ENCODE measurements at places on chromosomes 12 and 14.

- DNase-seq = no peak
These were observed 24.2 kb upstream of the HIF1A start for GRCh38 chr14:61671082-61671481.

DNA sequence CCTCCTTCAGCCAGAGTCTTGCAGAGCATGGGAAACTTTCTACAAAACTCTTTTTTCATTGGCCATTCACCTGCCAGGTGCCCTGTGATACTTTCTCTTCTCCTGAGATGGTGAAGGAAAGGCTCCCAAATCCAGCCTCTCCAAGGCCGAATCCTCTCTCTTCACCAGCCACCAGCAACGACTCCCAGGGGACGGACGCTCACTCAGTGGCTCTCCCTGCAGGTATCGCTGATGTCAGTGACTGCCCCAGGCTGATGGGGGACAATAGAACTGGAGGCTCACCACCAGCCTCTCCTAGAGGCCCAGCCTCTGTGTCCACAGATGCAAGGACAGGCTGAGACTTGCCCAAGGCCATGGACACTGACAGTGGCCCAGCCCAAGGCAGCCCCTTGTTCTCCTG, 204.1 kb downstream of the BCL11B start:
- no peak for DNase-seq

DNA sequence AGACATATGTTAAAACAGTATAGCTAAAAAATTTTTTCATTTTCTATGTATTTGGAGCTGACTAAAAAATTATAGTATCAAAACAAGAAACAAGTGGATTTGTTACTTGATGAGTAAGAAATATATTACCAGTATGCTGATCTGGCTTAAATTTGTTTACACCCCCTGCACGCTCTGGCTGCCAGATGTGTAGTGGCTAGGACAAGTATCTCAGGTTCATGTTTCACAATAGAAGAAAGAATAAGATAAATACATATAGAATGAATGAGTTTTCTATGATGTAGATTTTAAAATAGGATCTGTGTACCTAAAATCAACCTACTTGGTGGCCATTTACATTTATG, 13.1 kb downstream of the NAA30 start:
- no peak for DNase-seq

DNA sequence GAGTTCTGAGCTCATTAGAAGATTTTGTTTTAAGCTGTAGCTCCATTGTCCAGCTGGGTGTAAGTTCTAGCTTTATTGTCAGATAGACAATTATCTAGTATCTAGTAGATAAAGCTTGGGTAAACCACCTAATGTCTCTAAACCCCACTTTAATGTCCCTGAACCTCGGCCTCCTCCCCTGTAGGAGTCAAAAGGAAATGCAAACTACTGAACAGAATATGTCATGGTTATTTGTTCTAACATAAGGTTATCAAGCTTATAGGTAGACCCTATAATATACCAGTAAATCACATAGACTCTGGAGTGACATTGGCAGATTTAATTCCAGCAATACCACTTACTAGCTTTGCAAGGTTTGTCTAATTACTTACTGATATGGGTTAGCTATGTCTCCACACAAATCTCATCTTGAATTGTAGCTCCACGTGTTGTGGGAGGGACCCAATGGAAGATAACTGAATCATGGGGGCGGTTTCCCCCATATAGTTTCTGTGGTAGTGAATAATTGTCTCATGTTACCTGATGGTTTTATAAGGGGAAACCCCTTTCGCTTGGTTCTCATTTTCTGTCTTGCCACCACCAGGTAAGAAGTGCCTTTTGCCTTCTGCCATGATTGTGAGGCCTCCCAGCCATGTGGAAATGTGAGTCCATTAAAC, 29.4 kb downstream of the BCAT1 start:
- DNase-seq = no peak

DNA sequence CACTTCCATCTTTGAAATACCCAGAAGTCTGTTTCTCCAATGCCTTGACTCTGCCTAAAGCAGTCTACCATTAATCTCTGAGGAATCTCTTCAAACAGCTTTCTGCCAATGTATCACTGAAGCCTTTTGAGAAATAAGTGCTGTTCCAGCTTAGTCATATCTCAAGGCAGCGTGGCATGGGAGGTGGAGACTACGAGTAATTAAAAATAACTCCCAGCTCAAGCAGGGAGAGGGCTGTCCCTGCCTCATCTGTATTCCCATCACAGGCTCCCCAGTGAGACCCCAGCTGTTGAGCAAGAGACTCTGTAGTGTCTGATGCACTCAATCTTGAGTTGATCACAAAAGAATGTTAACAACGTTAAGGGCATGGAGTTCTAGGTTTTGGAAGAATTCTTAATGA, 700.6 kb downstream of the DIO2 start:
- DNase-seq = no peak

DNA sequence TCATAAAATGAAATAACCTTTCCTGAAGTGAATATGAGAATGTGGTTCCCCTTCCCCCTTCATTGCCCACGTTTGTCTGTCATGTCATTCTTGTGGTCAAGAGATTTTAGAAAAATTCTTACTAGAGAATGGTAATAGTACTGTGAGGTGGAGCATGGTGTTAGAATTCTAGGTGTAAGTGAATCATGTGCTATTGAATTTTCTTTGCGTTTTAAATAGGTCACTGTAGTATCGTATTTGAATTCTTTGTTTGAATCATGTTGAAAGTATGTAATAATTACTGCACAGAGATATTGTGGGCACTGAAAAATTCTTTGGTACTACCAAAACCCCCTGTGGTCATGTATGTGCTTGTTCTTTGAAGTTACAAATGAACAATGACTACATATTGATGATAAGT, 49.9 kb downstream of the FUT8 start:
- DNase-seq = no peak

DNA sequence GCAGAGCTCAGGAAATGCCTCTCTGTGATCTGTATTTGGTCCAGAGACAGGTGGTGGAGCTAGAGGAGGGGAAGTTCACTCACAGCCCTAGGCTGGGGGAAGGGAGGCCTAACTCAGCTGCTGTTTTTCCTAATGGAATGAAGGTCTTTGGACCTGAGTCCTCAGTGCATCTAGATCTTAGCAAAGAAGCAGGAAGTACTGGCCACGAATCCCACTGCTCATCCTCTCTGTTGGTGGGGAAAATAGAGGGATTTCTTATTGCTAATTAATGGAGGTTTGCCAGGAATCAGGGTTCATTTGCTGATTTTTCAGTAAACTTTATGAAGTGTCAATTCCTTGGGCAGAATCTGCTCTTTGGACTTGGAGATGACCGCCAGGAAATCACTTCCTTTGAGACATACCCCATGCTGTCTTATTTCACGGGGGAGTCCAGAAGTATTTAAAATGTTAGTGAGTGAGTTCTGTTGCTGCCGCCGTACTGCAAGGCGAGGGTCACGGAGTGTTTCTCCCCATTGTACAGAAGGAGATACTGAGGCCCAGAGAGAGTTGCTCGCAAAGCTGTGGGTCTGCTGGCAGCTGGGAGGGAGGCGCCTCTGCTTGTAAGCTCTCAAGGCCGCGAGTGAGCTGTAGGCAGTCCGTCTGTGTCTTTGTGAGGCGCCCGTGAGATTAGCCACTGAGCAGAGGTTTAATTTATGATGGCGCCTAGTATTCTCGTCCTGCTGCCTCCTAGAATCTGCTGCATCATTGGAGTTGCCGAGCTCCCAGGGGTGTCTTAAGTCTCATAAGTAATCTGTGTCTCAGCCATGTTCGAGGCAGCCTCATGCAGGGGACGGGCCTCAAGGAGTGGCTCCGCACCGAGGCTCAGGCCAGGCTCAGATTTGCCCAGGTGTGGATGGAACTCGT, 88.2 kb downstream of the TSPAN9 start:
- DNase-seq = no peak

DNA sequence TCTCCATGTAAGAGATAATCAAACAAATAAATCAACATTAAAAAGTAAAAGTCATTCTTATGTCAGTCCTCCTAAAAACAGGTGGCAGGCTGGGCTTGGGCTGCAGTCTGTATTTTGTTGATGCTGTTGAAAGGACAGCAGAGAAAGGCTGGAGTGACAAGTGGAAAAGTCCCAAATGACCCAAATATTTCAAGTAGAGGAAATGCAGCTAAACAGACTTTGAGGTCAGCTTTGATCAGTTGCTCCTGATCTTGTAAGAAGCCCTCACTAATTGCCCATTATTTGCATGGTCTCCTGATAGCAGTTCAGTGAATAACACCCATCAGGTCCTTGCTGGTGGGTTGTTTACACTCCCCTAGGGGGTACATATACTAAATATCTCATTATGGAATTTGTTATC, 24.9 kb downstream of the TBX3 start:
- no peak for DNase-seq

- DNase-seq = no peak
These were observed 54.8 kb downstream of the SAMD4A start for GRCh38 chr14:54621686-54622085.

DNA sequence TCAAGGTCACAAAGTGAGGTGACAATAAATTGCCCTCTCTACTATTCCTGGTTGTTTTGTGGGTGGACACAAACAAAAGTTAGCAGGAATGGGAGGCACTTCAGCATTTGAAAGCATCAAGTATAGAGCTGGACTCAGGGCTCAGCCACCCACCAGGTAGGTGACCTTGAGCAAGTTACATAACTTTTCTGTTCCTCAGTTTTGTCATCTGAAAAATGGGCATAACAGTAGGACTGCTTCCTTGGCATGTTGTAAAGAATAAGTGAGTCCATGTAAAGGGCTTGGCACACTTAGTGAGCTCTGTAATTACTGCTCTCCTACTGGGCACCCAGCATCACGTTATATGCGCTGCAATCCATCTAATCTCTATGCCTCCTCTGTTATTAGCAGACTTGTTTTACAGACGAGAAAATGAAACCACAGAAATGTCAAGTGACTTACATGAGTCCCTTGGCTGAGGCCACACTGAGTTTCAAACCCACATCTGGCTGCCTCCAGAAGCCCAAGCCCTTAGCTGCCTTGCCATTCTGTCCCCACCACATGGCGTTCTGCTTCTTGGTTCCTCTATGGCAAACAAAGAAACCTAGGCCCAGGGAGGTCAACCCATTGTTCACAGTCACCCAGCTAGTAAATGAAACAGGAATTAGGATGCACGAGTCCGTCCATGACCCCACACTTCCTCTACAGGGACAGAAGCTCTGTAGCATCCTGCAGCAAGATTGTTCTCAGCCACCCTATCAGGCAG, 63.2 kb upstream of the SLC24A4 start:
- DNase-seq = no peak

DNA sequence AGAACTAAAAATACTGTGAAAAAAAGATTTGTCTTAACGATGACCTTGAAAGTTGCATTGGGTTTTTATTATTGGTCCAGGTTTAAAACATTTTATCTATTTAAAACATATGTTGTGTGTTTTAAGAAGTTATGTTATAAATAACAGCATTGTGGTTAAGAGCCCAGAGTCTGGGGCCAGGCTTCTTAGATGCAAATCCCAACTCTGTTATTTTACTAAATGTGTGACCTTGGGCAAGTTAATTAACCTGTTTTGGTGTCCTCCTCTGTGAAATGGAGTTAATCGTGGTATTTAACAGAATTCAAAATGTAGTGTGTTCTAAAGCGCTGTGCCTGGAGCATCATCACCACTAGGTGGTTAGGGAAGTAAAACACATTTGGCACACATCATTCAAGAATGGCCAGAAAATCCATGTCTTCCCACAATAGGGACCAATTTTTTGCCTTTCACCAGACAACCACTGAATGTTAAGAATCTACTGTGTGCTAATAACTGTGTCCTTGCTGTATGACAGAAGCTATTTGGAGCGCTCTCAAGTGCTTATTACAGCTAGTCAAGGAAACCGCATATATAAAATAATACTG, 133.3 kb downstream of the MON2 start:
- DNase-seq = no peak

- DNase-seq = no peak
These were observed 47.2 kb downstream of the DRAM1 start for GRCh38 chr12:101924618-101925017.

GRCh38 chr12:39935275-39935674, 170.6 kb downstream of the SLC2A13 start:
- no peak for DNase-seq

DNA sequence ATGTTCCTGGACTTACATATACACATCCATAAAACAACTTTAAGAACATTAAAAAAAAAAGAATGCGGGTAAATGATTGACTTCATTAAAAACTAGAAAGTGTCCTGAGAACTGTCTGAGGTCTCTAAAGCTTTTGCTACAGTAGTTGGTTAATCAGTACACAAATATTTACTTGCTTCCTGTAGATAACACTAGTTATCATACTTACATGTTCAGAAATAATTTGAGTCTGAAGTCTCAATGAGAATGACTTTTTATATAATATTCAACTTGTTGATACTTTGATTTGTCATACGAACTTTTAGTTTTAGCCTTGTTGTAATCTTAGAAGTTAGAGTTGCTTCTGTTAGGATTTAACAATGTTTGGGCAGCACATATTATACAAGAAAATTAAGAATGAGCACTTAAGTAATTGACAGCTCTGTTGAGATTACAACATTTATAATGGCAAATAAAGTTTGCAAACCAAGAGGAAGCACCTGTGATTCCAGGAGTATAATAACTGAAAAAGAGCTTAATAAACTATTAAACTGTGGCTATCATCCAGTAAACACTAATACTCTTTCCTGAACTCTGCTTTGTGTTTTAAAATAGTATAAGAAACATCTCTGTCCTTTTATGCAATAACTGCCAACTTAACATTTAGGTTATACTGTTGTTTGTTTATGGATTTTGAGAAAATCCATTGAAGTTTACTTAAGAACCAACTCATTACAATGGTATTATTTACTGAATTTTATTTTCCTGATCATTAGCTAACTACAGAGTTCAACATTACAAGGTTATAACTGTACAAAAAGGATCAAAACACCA, 131.7 kb downstream of the MIPOL1 start:
- no peak for DNase-seq

GRCh38 chr12:84718906-84719305, 193.7 kb downstream of the SLC6A15 start:
- no peak for DNase-seq

DNA sequence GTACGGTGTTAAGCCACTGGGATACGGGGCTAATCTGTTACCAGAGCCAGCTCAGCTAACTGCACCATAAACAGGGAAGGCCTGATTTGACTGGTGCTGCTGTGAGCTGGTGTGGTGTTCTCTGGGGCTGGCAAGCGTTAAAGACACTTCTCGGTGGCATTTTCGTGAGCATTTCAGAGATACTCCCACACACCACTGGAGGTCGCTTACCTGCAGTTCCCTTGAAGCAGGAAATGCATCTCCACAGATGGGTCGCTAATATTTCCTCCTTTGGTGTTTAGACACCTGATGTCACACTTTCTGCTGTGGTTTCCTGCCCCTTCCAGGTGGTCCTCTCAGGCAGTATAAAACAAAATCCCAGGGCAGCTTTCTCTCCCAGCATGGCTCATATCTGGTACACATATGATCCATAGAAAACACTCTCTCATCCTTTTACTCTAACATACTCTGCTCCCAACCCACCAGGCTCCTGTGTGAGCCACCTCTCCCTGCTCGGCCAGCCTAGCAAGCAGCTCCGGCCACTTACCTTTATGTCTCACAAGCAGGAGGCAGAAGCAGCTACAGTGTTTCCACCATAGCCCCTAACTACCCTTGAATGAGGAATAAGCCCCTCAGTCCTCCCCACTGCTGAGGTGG, 129.9 kb upstream of the GRIN2B start:
- no peak for DNase-seq
